ENCODE measurements at places on chromosomes 2 and 18. TPM values are rescaled to one million over a fixed set of nuclear protein-coding genes. Genes with fewer than 3 reads are reported as not detected.

The PDE1A gene
- 3.6 TPM for polyA plus RNA-seq

DNA sequence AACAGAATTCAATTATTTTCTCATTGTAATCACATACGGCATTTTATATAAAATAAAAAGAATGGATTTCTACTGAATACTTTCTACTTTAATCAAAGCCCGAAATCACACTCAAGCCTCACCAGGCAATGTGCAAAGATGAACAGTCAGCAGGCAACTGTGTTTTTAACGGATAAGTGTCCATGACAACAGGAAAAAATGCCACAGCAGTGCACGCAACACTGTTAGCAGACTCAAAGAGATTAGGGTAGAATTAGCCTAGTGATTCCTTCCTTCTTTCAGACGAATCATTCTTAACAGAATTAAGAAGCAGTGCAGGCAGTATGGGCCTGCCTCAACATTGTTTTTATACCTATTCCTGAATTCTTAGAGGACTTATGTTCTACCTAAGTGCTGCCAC lies 135.6 kb downstream of the CDH2 start:
- peak overlapping the region; percentile 9 for H3K27ac ChIP-seq
- H3K4me3 ChIP-seq: no peak overlapping the region
- no peaks in the 10 kb centered on the region for H3K27me3 ChIP-seq
- DNase-seq: no peak
- peaks cover 29% of the 10 kb centered on the region for H3K4me1 ChIP-seq

DNA sequence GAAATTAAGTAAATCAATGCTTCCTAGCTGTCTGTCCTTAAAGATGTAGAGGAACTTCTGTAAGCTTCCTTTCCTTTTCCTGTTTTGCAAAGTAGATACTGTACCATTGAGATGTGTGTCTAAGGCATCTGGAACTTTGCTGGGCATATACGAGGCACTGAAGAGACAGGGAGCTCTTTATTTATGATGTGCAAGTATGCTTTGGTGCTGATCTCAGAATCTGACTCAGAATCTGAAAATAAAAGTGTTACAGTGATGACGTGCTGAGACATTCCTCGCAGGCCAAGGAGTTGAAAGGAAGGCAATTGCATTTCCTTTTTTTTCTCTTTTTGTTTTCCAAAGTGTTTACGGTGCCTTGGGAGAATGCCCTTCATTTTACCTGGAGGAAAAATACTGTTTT lies 230.9 kb upstream of the RGPD4 start:
- no peaks in the 10 kb centered on the region for H3K36me3 ChIP-seq
- H3K4me3 ChIP-seq: no peak overlapping the region
- H3K27ac ChIP-seq: no peak overlapping the region
- no peak for DNase-seq

DNA sequence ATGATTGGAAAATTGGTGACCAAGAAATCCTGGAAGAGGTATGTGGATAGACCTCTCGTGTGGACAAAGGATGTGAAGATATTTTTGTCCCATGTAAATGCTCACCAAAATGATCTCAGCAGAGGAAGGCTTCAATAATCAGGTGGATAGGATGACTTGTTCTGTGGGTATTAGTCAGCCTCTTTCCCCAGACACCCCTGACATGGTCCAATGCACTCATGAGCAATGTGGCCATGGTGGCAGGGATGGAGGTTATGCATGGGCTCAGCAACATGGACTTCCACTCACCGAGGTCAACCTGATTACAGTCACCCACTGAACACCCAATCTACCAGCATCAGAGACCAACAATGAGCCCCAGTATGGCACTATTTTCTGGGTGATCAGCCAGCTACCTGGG lies 20.2 kb downstream of the CHRNA1 start:
- no peaks in the 10 kb centered on the region for H3K36me3 ChIP-seq
- H3K27ac ChIP-seq: no peak overlapping the region
- no peaks in the 10 kb centered on the region for H3K27me3 ChIP-seq
- H3K4me3 ChIP-seq: no peak overlapping the region

The TMEM198 gene
- 3.0 TPM for polyA plus RNA-seq

DNA sequence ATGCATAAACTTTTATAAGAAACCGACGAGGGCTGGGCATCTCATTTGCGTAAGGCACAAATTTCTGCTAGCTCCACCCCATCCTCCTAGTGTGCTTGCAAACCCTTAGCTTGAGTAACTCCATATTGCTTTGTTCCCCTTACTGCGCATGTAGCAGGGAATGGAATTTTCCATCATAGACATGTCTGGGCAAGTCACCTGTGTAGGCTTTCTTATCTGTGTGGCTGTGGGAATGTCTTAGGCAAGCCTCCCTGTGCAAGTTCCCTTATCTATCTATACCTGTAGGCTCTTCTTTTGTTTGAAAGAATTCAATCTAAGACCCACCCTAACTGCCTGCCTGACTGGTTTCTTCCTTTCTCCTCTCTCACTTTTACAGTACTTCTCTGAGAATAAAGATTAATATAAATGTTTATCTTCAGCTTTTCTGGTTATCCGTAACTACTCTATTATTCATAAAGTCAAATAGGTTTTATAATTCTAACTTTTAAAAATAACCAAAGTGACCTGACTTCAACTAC lies 217.6 kb upstream of the FIGN start:
- DNase-seq: no peak
- no peak overlapping the region for H3K4me3 ChIP-seq
- no peaks in the 10 kb centered on the region for H3K4me1 ChIP-seq
- H3K27ac ChIP-seq: no peak overlapping the region
- H3K36me3 ChIP-seq: no peaks in the 10 kb centered on the region

DNA sequence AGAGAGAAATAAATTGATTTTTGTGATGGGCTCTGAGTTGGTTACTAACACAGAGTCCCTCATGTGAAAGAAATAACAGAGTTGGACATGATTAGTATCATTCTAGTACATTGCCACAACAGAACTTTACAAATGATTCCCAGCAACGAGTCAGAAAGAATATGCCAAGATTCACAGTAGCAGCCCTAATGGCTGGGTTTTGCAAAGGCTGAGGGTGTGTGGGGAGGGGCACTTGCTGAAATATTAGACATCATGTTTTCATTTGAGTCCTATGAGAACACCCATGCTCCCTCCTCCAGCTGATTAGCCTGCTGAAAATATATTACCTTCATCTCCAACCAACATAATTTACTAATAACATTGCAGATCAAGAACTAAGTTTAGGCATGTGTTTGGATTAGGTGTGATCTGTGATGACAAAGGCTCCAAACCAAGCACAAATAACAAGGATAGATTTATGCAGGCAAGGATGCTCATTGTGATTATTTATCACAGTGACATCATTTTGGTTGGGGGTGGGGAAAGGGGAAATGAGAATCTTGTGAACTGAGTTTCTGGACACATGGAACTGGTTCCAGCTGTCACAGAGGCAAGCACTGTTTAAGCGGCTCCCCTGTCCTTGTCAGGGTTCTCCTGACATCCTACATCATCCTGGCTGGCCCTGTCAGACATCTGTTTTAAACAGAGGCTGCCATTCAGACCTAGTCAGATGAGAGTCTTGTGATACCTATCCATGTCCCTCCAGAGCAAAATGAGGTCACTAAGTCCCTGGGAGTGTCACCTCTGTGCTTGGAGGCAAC lies 205.8 kb upstream of the NCKAP5 start:
- no peak overlapping the region for H3K4me3 ChIP-seq
- H3K36me3 ChIP-seq: no peaks in the 10 kb centered on the region
- peaks cover 15% of the 10 kb centered on the region for H3K4me1 ChIP-seq
- peak overlapping the region; percentile 65 for H3K27ac ChIP-seq
- H3K27me3 ChIP-seq: no peaks in the 10 kb centered on the region

The COL4A3 gene
- polyA plus RNA-seq: 5.9 TPM

The NGEF gene
- 0.44 TPM for polyA plus RNA-seq

The CRYGC gene
- not detected for polyA plus RNA-seq

The POTEE gene
- polyA plus RNA-seq: not detected

GRCh38 chr18:11388755-11389680 lies 220.4 kb upstream of the SLC35G4 start:
- H3K36me3 ChIP-seq: no peaks in the 10 kb centered on the region
- no peak for DNase-seq
- no peak overlapping the region for H3K4me3 ChIP-seq
- no peak overlapping the region for H3K27ac ChIP-seq

DNA sequence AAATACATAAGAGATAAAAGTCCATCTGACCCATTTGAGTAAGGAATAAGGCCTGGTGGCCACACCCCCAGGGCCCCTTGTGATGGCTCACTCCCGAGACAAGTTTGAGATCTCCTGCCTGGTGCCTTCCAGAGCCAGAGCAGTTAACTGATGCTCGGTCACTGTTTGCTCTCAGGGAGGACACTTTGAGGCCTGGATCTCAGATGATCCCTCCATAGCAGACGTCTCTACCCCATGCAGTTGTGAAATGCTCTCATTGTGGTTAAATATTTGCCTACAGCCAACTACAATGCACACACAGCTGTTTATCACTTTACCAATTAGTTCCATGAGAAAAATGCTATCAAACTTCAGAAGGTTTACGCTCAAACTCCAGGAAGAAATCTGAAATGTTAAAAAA lies 12.3 kb downstream of the GYPC start:
- no peaks in the 10 kb centered on the region for H3K27me3 ChIP-seq
- no peaks in the 10 kb centered on the region for H3K36me3 ChIP-seq
- no peak overlapping the region for H3K27ac ChIP-seq
- no peak for DNase-seq
- no peak overlapping the region for H3K4me3 ChIP-seq

- H3K36me3 ChIP-seq: no peaks in the 10 kb centered on the region
- no peak overlapping the region for H3K27ac ChIP-seq
- H3K4me3 ChIP-seq: no peak overlapping the region
- DNase-seq: peak; percentile 56
- no peaks in the 10 kb centered on the region for H3K27me3 ChIP-seq
- peaks cover 11% of the 10 kb centered on the region for H3K4me1 ChIP-seq
Measured at GRCh38 chr2:111618226-111618977, 265.6 kb downstream of the ANAPC1 start.

GRCh38 chr18:57782049-57782448 lies 21.1 kb downstream of the ATP8B1 start:
- H3K27ac ChIP-seq: no peak overlapping the region
- H3K36me3 ChIP-seq: no peaks in the 10 kb centered on the region
- H3K4me3 ChIP-seq: no peak overlapping the region
- H3K4me1 ChIP-seq: peaks cover 68% of the 10 kb centered on the region
- no peak for DNase-seq

GRCh38 chr18:9824952-9825371 lies 60.8 kb upstream of the TXNDC2 start:
- H3K27me3 ChIP-seq: no peaks in the 10 kb centered on the region
- H3K36me3 ChIP-seq: no peaks in the 10 kb centered on the region
- no peak overlapping the region for H3K4me3 ChIP-seq
- H3K27ac ChIP-seq: peak overlapping the region; percentile 15
- no peak for DNase-seq

GRCh38 chr2:120854766-120855530 lies 119.3 kb downstream of the GLI2 start:
- no peak overlapping the region for H3K4me3 ChIP-seq
- no peaks in the 10 kb centered on the region for H3K4me1 ChIP-seq
- no peak overlapping the region for H3K27ac ChIP-seq
- H3K36me3 ChIP-seq: no peaks in the 10 kb centered on the region
- no peaks in the 10 kb centered on the region for H3K27me3 ChIP-seq

DNA sequence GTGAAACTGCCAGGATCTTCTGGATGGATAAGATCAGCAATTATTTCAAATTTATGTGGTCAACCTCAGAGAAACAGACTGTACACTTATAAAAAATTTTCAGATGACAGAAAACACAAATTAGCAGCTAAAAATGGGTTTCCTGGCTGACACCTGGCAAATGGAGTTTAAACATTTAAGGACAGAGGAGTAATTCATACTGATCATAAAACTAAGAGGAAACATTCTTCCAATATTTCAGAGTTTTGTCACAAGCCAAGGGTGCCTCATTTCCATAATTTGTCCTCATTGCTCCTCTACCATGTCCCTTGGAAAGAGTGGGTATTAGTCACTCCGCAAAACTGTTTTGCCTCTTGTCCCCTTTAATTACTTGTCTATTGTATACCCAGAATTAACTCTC lies 70.2 kb downstream of the TMEFF2 start:
- H3K4me1 ChIP-seq: no peaks in the 10 kb centered on the region
- no peak overlapping the region for H3K4me3 ChIP-seq
- no peaks in the 10 kb centered on the region for H3K27me3 ChIP-seq
- no peak overlapping the region for H3K27ac ChIP-seq
- no peak for DNase-seq

The TMEM200C gene
- polyA plus RNA-seq: 0.22 TPM

- no peaks in the 10 kb centered on the region for H3K36me3 ChIP-seq
- peak overlapping the region; percentile 26 for H3K4me3 ChIP-seq
Measured at GRCh38 chr2:2464643-2465042, 133.6 kb upstream of the MYT1L start.

GRCh38 chr2:52390651-52391050 lies 1358.7 kb upstream of the NRXN1 start:
- H3K4me1 ChIP-seq: no peaks in the 10 kb centered on the region
- no peaks in the 10 kb centered on the region for H3K36me3 ChIP-seq
- no peaks in the 10 kb centered on the region for H3K27me3 ChIP-seq
- DNase-seq: no peak

The DCC gene
- not detected for polyA plus RNA-seq

GRCh38 chr2:234521536-234521935 lies 24.7 kb upstream of the ARL4C start:
- H3K36me3 ChIP-seq: no peaks in the 10 kb centered on the region
- H3K4me3 ChIP-seq: no peak overlapping the region
- no peaks in the 10 kb centered on the region for H3K4me1 ChIP-seq
- H3K27me3 ChIP-seq: no peaks in the 10 kb centered on the region

DNA sequence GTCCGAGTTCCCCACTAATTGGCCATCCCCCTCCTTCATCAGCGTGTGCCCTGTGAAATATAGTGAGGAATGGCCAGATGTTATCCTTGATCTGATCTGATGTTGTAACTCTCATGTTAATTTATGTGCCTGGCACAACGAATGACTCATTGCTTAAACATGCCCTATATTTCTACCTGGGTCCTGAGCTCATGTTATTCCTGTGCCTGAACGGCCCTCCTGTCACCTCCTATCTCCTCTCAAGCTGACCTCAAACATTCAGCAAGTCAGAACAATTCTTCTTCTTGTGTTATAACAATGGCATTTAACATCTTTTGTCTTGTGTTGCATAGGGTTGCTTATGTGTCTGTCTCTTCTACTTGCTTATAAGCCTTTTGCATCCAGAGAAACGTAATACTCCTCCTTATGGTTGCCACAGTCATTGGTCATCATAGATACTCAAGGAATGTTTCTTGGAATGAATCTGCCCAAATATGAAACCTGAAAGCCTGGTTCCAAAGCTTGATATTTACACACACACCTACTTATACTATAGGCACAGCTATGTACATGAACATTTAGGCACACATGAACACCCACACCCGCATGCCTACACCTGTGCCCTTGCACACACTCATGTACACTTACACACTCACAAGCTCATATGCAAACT lies 80.2 kb upstream of the PHLPP1 start:
- no peak overlapping the region for H3K27ac ChIP-seq
- H3K4me1 ChIP-seq: no peaks in the 10 kb centered on the region
- DNase-seq: no peak

DNA sequence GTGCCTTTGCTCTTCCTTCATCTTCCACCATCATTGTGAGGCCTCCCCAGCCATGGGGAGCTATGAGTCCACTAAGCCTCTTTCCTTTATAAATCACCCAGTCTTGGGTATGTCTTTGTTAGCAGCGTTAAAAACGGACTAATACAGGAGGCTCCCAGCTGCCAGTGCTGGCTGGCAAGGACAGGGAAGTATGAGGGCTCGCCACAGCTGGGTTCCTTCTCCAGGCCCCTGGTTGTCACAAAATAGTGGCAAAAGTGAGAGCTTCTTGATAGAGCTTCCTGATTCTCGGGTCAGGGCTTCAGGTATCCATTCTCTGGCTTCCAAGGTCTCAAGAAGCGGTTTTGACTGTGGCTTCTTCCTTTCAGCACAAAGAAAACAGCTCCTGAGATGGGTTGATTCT lies 85.0 kb downstream of the ZNF516 start:
- no peaks in the 10 kb centered on the region for H3K36me3 ChIP-seq
- H3K4me1 ChIP-seq: peaks cover 6% of the 10 kb centered on the region
- H3K27ac ChIP-seq: no peak overlapping the region
- H3K27me3 ChIP-seq: no peaks in the 10 kb centered on the region

The XIRP2 gene
- polyA plus RNA-seq: 204 TPM
